PC-3 (cell line): ENCODE measurements at places on chromosomes 1 and 21. TPM values are rescaled to one million over a fixed set of nuclear protein-coding genes. Genes with fewer than 3 reads are reported as not detected.

DNA sequence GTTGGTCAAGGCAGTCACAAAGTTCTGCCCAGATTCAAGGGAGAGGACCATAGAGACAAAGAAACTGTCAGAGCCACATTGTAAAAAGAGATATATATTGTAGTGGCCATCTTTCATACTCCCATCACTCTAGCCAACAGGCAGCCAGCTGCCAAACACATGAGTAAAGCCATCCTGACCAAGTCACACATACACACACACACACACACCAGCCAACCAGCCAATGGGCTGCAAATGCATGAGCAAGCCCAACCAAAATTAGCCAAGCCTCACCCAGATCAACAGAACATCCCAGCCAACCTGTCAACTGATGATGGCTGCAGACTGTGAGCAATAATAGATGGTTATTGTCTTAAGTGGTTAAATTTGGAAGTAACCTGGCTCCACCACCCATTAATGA, 120.7 kb downstream of the SEC16B start:
- H3K27me3 ChIP-seq: peaks cover 14% of the 10 kb centered on the region
- H3K27ac ChIP-seq: no peak overlapping the region
- H3K4me3 ChIP-seq: no peak overlapping the region
- DNase-seq: no peak
- H3K4me1 ChIP-seq: no peaks in the 10 kb centered on the region

DNA sequence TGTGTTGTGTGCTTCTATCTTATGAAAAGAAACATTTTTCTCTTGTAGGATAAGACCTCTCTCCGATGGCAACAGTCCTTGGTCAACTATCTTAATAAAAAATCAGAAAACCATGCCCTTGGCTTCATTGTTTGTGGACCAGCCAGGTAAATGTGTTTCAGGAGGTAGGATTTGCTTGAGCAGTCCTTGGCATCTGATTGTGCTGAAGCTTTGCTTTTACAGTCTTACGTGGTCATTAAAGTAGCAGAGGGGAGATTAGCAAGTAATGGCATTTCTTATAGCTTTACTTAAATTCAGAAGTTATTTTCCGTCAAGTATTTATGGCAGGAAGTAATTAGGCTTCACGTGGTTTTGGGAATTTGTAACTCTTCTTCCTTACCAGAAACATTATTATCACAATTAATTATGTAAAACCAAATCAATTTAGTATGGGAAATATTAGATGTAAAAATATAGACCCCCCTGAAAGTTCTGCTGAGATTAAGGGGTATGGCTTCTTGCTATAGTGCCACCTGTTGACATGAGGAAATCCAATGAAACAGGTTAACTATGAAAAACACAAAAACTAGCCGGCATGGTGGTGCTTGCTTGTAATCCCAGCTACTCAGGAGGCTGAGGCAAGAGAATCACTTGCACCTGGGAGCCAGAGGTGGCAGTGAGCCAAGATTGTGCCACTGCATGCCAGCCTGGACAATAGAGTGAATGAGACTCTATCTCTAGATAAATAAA, 49.0 kb downstream of the MAP3K21 start:
- no peak for DNase-seq
- no peaks in the 10 kb centered on the region; the same call in 1 of the 2 replicates for H3K4me1 ChIP-seq
- H3K36me3 ChIP-seq: peaks cover 4% of the 10 kb centered on the region; the same call in 1 of the 2 replicates
- no peaks in the 10 kb centered on the region for H3K27me3 ChIP-seq
- no peak overlapping the region for H3K4me3 ChIP-seq

DNA sequence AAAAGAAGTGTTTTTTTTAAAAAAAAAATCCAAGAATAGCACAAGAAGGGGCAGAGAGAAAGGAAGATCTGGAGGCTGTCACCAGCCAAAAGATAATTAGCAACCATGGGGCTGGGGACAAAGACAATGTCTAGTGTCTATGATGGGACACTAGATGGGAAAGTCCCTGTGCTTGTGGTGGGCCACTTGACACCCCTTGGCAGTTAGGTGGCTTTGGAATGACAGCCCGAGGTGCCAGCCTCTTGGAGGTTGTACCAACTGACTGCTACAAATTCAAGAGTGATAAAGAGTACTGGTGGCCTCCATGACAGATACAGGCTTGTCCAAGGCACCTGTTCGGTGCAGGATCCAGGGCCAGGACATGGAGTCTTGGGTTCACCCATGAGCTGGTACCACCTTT, 21.6 kb downstream of the ATP2B4 start:
- H3K36me3 ChIP-seq: no peaks in the 10 kb centered on the region
- DNase-seq: no peak
- H3K27ac ChIP-seq: no peak overlapping the region
- no peak overlapping the region for H3K4me3 ChIP-seq

DNA sequence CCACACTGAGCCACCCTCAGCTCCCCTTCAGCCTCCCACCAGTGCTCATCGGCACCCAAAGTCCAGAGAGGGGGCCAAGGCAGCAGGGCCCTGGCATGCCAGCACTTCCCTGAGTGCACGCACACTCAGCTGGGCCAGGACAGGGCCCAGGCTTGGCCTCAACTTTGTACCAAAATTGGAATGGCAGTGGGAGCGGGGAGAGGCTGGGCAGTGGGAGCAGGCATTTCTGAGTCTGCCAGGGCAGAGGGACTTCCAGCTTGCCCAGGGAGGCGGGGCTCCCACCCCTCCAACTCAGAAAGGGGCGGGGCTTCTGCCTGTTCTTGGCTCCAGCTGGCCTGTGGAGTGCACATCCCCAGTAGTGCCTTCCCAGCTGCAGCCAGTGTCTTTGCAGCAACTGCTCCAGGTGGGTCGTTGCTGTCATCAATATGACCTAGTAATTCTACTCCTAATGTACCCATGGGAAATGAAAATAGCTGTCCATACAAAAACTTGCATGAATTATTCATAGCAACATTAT, 10.3 kb upstream of the SNX7 start:
- no peak overlapping the region for H3K27ac ChIP-seq
- no peaks in the 10 kb centered on the region for H3K27me3 ChIP-seq
- H3K36me3 ChIP-seq: no peaks in the 10 kb centered on the region
- no peak for DNase-seq

The TFF1 gene
- total RNA-seq: 99.2 and 111 TPM in 2 replicates

DNA sequence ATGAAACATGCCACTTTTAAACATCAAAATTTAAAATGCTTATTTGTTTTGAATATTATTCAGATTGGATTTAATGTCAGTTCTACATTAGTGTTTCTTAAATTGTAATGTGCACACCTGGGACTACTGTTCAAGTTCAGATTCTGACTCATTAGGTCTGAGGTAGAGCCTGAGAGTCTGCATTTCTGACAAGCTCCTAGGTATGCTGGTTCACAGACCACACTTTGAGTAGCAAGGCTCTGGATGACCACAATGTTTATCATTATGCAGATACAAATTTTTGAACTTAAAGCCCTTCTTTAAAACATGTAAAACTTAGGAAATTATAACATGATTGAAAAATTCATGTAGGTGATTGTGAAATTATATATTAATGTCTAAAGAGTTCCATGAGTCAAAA, 40.2 kb downstream of the TTLL7 start:
- no peak overlapping the region for H3K27ac ChIP-seq
- H3K4me1 ChIP-seq: no peaks in the 10 kb centered on the region
- no peaks in the 10 kb centered on the region for H3K36me3 ChIP-seq
- no peaks in the 10 kb centered on the region for H3K27me3 ChIP-seq
- H3K4me3 ChIP-seq: no peak overlapping the region

The CELA2B gene
- total RNA-seq: not detected in 2 replicates

GRCh38 chr1:1748686-1749321, 24.6 kb upstream of the CDK11A start:
- H3K4me3 ChIP-seq: no peak overlapping the region
- H3K27me3 ChIP-seq: no peaks in the 10 kb centered on the region
- H3K36me3 ChIP-seq: peaks cover 10% of the 10 kb centered on the region; the same call in 1 of the 2 replicates
- H3K27ac ChIP-seq: no peak overlapping the region
- DNase-seq: peak; percentile 10

GRCh38 chr1:203558064-203558760, 64.3 kb downstream of the OPTC start:
- H3K36me3 ChIP-seq: no peaks in the 10 kb centered on the region
- peak overlapping the region; percentile 27; the same call in 1 of the 2 replicates for H3K4me3 ChIP-seq
- no peaks in the 10 kb centered on the region for H3K27me3 ChIP-seq
- H3K27ac ChIP-seq: peak overlapping the region; percentile 97
- H3K4me1 ChIP-seq: peaks cover 49% of the 10 kb centered on the region
- peak; percentile 99 for DNase-seq

The KIAA0040 gene
- total RNA-seq: 17.8 and 19.4 TPM in 2 replicates

- no peak for DNase-seq
- H3K4me3 ChIP-seq: no peak overlapping the region
- no peak overlapping the region for H3K27ac ChIP-seq
- no peaks in the 10 kb centered on the region for H3K27me3 ChIP-seq
- no peaks in the 10 kb centered on the region for H3K36me3 ChIP-seq
- H3K4me1 ChIP-seq: peaks cover 16% of the 10 kb centered on the region
Measured at GRCh38 chr1:36322041-36322785, 1.2 kb downstream of the EVA1B start.

DNA sequence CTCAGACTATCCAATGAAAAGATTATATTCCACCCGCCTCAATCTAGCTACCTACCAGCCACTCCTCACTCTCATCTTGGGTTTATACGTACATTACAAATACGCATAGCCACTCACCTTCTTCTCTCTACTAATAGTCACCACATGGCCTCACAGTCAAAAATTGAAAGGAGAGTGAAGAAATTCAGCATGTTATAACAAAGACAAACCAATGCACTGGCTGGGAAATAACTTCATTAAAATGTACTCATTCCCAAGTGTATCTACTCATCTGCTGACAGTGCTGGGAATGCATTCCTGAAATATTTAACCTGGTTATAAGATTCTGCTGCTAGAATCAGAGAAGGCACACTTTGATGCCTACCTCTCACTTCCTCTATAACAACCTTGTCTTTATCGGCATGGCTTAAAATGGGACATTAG, 6.5 kb downstream of the ZNF644 start:
- H3K4me3 ChIP-seq: 0 out of 2 replicates have a peak overlapping the region, but pooled peaks have one; percentile 4
- no peaks in the 10 kb centered on the region for H3K27me3 ChIP-seq
- peak overlapping the region; percentile 73 for H3K27ac ChIP-seq
- peak; percentile 42 for DNase-seq
- H3K36me3 ChIP-seq: peaks cover 24% of the 10 kb centered on the region

DNA sequence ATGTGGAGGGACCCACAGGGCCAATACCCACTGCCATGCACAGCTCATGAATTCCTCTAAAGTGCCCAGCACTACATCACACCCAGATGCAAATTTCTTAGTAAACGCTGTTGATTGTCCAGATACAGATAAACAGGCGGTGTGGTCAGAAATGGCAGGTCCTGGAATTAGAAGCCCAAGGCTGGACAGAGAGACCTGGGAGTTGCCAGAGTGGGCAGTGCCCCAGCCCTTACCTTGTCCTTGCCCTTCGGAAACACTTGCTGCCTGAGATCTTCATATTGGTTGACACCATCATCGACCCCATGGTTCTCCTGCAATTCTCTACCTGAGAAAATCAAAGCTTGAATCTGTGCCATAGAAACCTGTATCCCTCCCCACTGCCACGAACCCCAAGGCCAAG, 149.3 kb upstream of the ETV3 start:
- no peaks in the 10 kb centered on the region for H3K4me1 ChIP-seq
- no peak overlapping the region for H3K27ac ChIP-seq
- DNase-seq: no peak
- H3K36me3 ChIP-seq: no peaks in the 10 kb centered on the region

The MATN1 gene
- total RNA-seq: 0.63 TPM in 1 of 2 replicates, not detected in the other

The FASLG gene
- 0.04 TPM in 1 of 2 replicates, not detected in the other for total RNA-seq

- DNase-seq: no peak
- H3K27me3 ChIP-seq: no peaks in the 10 kb centered on the region
- no peaks in the 10 kb centered on the region for H3K36me3 ChIP-seq
- no peak overlapping the region for H3K27ac ChIP-seq
Measured at GRCh38 chr1:53376742-53377437, 49.0 kb upstream of the LRP8 start.

DNA sequence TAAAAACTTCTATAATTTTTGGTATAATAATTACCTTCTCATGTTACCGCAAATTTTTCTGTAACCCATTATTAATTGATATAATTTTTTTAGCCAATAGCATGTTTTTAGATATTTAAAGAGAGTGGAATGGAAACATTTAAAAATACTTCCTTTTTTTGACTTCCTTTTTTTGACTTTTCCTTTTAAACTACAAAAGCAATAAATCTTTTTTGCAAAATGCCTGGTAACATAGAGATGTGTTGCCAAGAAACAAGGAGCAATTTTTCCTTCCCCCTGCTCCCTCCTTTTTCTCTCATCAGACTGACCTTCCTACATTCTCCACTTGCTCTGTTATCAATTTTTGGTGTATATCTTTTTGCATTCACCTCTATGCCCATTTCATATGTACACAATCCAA, 666.2 kb downstream of the ADGRL2 start:
- H3K27ac ChIP-seq: no peak overlapping the region
- H3K4me3 ChIP-seq: no peak overlapping the region
- no peak for DNase-seq
- no peaks in the 10 kb centered on the region for H3K36me3 ChIP-seq
- no peaks in the 10 kb centered on the region for H3K27me3 ChIP-seq

DNA sequence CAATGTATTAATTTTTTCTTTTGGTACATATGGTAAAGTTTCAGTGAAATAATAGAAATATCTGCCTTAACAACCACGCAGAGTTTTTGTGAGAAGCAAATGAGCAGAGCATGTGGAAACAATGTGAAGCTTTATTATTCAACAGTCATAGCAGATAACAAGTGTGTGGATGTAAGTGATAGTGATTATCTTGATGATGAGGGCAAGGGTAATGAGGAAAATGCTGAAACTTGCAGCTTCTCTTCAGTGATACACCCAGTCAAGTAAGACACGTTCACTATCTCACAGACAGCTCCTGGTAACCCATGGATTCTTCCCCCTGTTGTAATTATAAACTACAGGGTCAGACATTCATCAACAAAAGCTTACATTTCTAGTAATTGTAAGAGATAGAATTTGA, 14.6 kb upstream of the OR2L5 start:
- no peak overlapping the region for H3K4me3 ChIP-seq
- H3K27ac ChIP-seq: no peak overlapping the region
- no peaks in the 10 kb centered on the region for H3K36me3 ChIP-seq
- H3K4me1 ChIP-seq: peaks cover 12% of the 10 kb centered on the region; the same call in 1 of the 2 replicates
- no peaks in the 10 kb centered on the region for H3K27me3 ChIP-seq

The UBE2J2 gene
- 182 and 200 TPM in 2 replicates for total RNA-seq

GRCh38 chr1:111875640-111876039, 113.8 kb downstream of the KCND3 start:
- H3K36me3 ChIP-seq: no peaks in the 10 kb centered on the region
- no peak overlapping the region for H3K27ac ChIP-seq
- no peak for DNase-seq
- H3K27me3 ChIP-seq: peaks cover 83% of the 10 kb centered on the region
- H3K4me3 ChIP-seq: no peak overlapping the region

The TMEM240 gene
- 0.87 and 2.0 TPM in 2 replicates for total RNA-seq

GRCh38 chr1:37338658-37339057, 135.7 kb upstream of the ZC3H12A start:
- no peak overlapping the region for H3K4me3 ChIP-seq
- H3K4me1 ChIP-seq: no peaks in the 10 kb centered on the region
- H3K27me3 ChIP-seq: peaks cover 17% of the 10 kb centered on the region; the same call in 1 of the 2 replicates
- H3K27ac ChIP-seq: no peak overlapping the region
- no peak for DNase-seq
- no peaks in the 10 kb centered on the region for H3K36me3 ChIP-seq

DNA sequence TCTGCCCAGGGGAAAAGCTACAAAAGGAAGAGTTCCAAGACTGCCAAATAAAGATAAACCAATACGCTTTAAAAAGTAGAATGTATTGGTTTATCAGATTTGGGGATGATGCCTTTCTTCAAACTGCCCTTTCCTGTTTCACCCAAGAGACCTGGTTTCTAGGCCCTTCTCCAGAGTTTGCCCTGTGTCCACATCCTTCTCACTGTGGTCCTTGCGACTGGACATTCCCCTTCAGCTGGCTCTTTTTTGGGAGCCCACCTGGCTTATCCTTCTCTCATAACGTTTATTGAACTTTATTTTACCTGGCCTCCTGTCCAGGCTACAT, 490 bp upstream of the CZIB start:
- H3K36me3 ChIP-seq: no peaks in the 10 kb centered on the region
- DNase-seq: no peak
- H3K27ac ChIP-seq: peak overlapping the region; percentile 81
- peaks cover 16% of the 10 kb centered on the region for H3K4me1 ChIP-seq
- peak overlapping the region; percentile 79 for H3K4me3 ChIP-seq
